ENCODE measurements at places on chromosomes 5 and 9.

GRCh38 chr9:103537426-103537825 is 542.3 kb downstream of the CYLC2 start:
- no peak for DNase-seq

DNA sequence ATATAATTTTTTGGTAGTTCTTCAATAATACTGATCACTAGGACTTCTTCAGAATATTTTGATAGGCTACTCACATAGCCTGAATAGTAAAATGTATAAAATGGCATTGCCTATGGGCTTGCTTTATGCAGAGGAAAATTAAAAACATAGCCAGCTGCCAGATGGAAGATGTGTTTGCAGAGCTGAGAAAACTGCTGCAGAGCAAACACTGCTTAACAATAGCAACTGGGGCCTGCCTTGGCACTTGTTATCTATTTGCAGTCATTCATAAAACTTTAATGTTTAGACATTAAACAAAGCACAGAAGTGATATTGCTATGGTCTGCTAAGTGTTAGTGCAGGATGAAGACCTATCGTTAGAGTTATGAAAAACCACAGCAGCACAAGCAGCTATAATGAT is 151.5 kb upstream of the SMC2 start:
- no peak for DNase-seq

DNA sequence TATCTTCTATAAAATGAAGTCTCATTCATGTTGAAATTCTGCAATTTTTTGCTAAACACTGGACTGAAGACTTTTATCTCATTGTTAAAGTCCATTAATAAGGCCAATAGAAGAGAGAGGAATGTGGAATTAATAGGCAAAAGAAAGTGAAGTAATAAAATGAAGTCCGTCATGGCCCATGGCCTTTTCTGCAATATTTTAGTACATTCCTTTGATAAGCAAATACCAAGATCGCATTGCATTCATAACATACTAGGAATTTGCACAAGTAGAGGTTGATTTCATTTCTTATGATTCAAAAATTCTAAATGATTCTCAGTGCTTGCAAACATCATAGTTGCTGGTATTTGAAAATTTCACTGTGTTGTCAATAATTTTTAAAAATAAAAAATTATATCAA is 664.0 kb downstream of the NR2F1-AS1 start:
- DNase-seq = no peak

- no peak for DNase-seq
Observed at GRCh38 chr5:181133610-181134231, 2.8 kb upstream of the OR2V1 start.

DNA sequence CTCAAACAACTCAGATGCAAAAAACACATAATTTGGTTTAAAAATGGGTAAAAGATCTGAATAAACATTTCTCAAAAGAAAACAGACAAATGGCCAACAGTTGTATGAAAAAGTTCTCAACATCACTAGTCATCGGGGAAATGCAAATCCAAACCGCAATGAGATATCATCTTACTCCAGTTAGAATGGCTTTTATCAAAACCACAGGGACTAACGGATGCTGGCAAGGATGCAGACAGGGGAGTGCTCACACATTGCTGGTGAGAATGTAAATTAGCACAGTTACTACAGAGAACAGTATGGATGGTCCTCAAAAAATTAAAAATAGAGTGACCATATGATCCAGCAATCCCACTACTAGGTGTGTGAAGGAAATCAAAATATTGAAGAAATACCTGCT is 589.1 kb upstream of the ADAMTS16 start:
- no peak for DNase-seq

- no peak for DNase-seq
Observed at GRCh38 chr5:41681840-41682239, 171.4 kb upstream of the PLCXD3 start.

- no peak for DNase-seq
Observed at GRCh38 chr5:177368869-177369644, 11.3 kb downstream of the RGS14 start.

GRCh38 chr5:89127191-89127590 is 244.2 kb upstream of the MEF2C start:
- no peak for DNase-seq

GRCh38 chr5:154811653-154812465 is 38.5 kb downstream of the FAXDC2 start:
- peak; percentile 67 for DNase-seq

- DNase-seq = no peak
Observed at GRCh38 chr5:68252673-68253623, 37.4 kb downstream of the PIK3R1 start.

- no peak for DNase-seq
Observed at GRCh38 chr5:171524466-171524865, 105.0 kb downstream of the FGF18 start.

DNA sequence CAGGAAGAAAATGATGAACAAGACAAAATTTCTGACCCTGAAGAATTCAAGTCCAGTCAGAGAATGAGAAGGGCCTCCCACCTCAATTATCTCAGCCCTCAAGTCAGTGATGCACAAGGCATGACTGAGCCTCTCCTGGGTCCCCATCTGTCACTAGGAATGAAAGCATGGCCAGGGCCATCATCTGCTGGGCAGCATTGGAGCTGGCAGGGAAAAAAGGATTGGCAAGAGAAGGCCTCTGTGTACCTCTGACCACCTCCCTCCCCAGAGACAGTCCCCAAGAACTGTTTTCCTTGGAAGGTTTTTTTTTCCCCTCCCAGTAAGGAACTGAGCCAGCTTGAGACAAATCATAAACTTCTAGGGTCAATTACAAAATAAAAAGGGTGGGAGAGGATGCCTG is 76.7 kb downstream of the KLHL3 start:
- no peak for DNase-seq

DNA sequence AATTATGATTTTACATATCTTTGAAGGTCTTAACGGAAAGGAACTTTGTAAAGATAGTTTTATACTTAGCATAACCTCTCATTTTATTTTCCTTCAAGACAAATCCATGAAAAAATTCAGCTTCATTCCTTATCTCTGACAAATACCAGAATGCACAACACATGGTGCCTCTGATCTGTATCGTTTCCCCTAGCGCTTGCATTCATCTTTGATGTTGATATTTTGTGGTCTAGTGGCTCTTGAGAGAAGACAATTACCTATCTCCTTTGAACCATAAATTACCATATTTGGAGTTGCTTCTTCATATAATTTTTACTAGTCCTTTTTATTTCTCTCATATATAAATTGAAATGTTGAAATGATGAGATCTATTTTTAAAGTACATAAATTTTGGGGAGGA is 551.3 kb downstream of the PDE4D start:
- no peak for DNase-seq

DNA sequence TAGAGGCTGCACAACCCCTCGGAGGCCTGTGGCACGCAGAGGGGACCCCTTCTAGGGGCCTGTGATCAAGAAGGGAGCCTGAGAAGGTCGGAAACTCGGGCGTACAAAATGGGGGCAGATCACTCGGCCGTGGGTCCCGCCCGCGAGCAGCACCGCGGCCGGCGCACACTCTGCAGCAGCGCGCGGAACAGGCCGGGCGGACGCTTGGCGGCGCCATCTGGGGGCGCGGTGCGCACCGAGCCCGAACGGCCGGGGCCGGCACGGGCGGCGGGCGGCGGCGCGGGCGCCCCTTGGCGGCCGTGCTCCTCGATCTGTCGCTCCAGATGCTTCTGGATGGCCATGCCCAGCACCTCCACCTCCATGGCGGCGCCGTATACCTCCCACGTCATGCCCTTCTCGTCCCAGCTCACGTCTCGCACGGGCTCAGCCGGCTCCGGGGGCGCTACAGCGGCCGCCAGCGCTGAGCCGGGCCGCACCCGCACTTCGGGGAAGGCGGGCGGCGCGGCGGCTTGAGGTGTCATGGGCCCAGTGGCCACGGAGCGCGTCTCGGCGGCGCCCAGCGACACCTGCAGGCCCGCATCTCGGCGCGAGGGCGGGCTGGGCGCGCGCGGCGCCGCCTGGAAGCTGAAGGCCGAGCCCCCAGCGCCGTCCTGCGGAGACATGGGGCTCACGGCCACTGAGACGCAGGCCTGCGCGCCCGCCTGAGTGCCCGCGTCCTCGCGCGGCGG is 13.1 kb downstream of the GPRIN1 start:
- no peak for DNase-seq

DNA sequence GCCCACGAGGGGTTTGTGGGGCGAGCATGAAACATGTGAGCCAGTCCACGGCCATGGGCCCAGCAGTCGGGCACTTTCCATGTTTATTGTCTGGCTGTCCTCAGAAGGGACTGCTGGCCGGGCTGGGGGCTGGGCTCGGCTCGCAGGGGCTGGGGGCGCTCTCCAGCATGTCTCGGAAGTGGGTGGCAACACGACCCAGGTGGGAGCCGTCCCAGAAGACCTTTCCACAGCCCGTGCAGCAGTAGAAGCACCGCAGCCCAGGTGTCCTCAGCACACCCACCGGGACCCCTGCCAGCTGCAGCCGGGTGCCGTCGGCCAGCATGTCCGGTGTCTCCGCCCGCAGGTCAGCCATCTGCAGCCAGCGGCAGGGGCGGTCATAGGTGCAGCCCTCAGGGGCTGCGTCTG is 4.8 kb upstream of the NRARP start:
- no peak for DNase-seq

DNA sequence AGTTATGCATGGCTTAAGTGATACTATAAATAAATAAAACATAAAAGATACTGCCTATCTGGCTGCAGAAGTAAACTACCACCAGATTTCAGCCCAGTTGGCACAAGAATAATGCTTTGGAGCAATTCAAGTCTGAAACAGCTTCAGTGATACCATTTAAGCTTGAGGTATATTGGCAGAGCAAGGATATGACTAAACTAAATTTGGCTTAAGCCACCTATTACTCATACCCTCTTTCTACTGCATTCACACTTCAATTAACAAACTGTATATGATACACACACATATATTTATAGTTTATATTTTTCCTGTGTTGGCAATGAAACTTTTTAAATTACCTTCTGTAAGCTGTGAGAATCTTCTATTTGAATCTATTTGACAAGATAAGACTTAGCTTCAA is 431.9 kb downstream of the ANXA1 start:
- DNase-seq = no peak

GRCh38 chr5:152177626-152178349 is 227.3 kb downstream of the NMUR2 start:
- DNase-seq = no peak

DNA sequence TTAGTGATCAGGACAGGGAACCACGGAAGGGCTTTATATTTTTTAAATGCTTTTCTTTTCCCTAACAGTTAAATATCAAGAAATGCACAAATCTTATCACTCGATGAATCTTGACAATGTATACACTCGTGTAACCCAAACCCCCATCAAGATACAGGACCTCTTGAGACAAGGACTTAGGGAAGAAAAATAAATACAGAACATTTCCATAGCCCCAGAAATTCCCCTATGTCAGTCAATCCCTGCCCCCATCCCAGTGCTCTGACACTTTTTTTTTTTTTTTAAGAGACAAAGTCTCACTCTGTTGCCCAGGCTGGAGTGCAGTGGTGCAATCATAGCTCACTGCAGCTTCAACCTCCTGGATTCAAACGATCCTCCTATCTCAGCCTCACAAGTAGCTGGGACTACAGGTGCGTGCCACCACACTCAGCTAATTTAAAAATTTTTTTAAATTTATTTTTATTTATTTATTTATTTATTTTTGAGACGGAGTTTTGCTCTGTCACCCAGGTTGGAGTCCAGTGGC is 2.7 kb downstream of the SPINK4 start:
- no peak for DNase-seq

- DNase-seq = no peak
Observed at GRCh38 chr5:99378443-99378842, 449.6 kb upstream of the CHD1 start.

GRCh38 chr5:157541447-157542118 is 34.0 kb downstream of the ADAM19 start:
- no peak for DNase-seq

GRCh38 chr9:19397845-19398244 is 11.0 kb upstream of the ACER2 start:
- DNase-seq = no peak

- no peak for DNase-seq
Observed at GRCh38 chr9:97124256-97124655, 85.3 kb upstream of the CTSV start.

GRCh38 chr5:153122403-153122802 is 368.1 kb upstream of the GRIA1 start:
- no peak for DNase-seq

GRCh38 chr5:83340511-83340918 is 131.0 kb upstream of the VCAN start:
- no peak for DNase-seq

GRCh38 chr5:11214864-11215644 is 454.0 kb upstream of the DAP start:
- DNase-seq = no peak

DNA sequence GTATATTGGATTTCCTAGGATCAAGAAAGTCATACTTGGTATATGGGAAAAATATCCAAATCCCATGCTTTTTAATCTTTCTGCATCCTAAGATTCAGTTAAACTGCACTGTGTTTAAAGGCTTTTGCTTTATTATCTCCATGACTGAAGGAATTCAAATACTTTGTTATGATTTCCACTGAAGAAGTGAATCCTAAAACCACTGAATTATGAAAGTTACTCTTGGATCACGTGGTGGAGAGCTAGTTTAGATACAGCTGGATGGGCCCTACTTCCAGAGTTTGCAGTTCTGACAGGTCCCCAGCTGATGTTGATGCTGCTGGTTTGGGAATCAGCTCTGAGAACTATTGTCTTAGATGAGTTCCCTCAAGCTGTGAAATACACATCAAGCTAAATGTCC is 5.0 kb downstream of the DAB2 start:
- no peak for DNase-seq

GRCh38 chr5:103441523-103441922 is 121.1 kb downstream of the NUDT12 start:
- DNase-seq = no peak
